ENCODE measurements at places on chromosomes 7 and 10.

DNA sequence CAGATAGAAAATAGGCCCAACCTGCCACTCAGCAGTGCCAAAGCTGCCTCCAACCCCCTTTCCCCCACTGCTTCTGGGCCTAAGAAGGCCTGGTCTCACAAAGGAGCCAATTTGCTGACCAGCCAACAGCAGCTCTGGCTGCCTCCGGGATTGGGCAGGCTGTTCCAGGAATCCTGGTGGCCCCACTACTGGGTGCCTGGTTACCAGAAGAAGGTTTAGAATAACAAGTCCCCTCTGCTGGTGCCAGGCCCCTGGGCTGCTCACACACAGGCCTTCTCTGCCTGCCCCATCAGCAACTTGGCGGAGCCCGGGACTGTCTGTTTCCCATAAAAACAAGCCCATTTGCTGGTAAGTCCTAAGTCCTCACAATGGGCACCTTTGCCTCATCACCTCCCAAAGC is 1.2 kb downstream of the PHKG1 start:
- no peak for DNase-seq

GRCh38 chr7:141600168-141601006 is 49.2 kb downstream of the AGK start:
- no peak for DNase-seq

DNA sequence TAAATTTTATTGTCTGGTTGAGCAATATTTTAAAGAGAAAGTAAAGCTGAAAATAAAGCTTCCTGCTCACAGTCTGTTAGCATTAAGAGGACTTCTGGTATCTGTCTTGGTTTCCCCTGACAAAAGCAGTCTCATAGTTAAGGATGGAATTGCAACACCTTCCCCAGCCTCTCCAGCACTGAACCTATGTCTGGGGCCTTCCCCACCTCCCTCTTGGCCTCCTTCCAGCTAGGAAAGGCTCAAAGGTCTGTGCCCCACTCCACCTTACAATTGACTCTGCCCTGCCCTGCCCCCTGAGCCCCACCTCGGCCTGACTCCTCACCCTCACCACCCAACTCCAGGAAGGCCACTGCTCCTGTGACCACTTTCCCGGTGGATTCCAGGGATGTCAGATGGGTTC is 33.2 kb downstream of the COL17A1 start:
- no peak for DNase-seq

DNA sequence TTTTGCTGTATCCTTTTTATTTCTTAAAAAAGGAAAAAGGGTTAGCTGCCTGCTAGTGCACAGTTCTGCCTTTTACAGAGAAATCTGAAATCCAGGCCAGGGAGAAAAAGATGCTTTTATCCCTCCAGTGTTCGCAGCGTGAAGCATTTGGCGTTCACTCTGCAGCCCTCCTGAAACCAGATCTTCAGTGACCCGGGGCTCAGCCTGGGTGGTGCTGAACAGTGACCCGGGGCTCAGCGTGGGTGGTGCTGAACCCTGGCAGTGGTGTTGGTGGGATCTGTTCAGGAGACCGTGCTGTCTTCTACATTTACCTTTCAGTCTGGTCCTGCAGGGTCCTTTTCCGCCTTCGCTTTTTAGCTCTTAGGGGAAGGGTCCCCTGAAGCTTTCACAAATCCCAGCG is 164.7 kb upstream of the KLF6 start:
- DNase-seq = no peak

- no peak for DNase-seq
These were observed 34.4 kb downstream of the NRCAM start for GRCh38 chr7:108421720-108422331.

Measured in Jurkat, Clone E6-1 (cell line).